NCI-H187 treated with DMSO at 0.1 percent for 48 hours (cell line): ENCODE measurements at places on chromosomes 1 and 21.

DNA sequence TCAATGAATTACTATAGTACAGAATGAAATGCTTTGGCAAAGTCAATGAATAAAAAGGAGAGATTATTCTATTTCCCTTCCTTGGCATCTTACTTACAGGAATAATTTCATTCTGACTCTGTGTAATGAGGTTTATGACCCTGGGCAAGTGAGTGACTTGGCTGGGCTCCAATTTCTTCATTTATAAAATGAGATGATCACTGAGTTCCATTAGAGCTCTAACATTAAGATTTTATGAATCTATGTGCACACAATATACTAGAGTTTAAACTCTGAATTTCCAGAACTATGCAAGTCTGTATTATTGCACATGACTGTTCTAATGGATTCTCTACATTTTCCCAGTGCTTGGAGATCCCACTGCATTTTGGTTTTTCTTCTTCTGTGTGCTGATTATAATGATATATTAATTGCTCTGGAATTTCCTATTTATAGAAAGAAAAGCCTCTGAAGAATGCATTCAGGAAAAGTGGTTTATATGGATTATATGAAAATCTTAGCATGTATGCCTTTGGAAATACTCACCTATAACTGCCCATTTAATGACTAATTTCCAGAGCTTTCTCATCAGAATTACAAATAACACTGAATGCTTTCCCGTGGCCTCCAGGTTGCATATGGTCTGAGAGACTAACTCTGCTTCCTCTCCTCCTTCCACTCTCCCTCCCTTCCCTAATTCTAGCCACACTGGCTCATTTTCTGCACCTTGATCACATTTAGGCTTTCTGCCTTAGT, 97.4 kb upstream of the CHRM3 start:
- no peak for DNase-seq

DNA sequence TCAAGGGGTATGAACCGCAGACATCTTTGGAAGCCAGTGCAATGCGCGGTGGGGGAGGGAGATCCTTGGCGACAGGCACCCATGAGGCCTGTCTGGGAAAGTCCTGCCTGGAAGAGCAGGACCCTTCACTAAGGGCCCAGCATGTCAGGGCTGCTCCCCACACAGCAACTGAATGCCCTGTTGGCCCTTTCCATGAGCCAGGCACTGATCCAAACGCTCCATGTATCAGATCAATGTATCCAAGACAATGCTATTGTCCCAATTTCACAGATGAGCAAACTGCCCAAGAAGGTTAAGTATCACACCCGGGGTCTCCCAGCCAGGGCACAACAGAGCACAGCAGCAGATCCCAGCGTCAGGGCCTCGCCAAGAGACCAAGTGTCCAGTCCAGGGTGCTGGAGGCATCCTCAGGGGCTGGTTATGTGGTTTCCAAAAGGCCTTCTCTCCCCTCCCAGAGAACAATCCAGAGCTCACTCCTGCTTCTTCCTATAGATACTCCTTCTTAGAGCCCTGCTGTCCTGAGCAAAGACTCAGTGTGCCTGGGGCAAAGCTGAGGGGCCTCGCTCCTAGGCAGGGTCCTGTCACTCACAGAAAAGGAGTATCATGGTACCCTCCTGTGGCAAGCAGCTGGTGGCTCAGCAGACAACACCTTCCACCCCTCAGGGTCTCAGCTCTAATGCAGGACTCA, 328.0 kb downstream of the NPHP4 start:
- DNase-seq, result no peak

- DNase-seq, result no peak
These were observed 101.5 kb downstream of the TENT5C start for GRCh38 chr1:117707371-117707770.

- no peak for DNase-seq
These were observed 19.4 kb downstream of the RGL1 start for GRCh38 chr1:183824291-183824690.

- DNase-seq, result no peak
These were observed 50.5 kb downstream of the PRKCZ start for GRCh38 chr1:2100780-2101108.

- no peak for DNase-seq
These were observed 61.8 kb upstream of the SOD1 start for GRCh38 chr21:31597683-31598082.

- peak; percentile 100 for DNase-seq
These were observed 504.7 kb downstream of the NUF2 start for GRCh38 chr1:163826500-163826899.

- peak; percentile 67 for DNase-seq
These were observed 45.6 kb downstream of the IL23R start for GRCh38 chr1:67211589-67212563.

DNA sequence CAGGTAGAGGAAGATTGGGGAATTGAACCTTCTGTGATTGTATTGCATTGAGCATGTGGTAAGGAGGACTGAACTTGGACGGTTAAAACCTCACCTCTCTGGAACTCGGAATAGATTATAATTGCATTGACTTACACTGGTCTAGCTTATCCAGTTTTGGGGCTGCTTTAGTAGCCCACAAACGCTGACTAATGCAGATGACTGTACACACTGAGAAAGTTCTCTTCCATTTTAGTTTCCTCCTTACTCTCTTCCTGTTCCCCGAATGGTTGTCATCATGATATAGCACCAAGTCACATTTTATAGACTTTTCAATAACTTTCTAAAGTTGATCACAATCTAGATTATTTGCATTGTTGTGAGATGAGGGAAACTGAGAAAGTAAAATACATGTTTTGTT, 78.2 kb downstream of the NFIA start:
- no peak for DNase-seq

- no peak for DNase-seq
These were observed 10.6 kb upstream of the OR2T33 start for GRCh38 chr1:248288391-248288790.

DNA sequence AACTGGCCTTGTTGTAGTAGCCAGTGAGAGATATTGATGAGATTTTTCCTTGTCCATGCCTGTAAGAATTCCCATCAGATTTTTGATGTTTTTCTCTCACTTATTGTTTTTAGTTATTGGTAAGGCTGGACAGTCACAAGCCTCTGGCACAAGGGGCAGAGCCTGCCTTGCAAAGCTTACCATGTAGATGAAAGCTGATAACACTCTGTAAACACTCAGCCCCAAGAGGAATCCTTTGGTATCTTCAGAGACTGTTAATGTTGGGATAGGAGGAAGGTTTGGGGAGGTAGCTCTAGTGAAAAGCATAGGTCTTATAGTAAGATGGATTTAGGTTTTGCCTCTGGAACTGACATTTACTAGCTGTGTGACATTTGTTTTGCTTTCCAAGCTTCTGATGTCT, 37.7 kb downstream of the MARK1 start:
- no peak for DNase-seq

- DNase-seq, result no peak
These were observed 378.7 kb downstream of the DISC1 start for GRCh38 chr1:232005300-232005699.

GRCh38 chr1:205920159-205920558, 23.1 kb downstream of the SLC26A9 start:
- DNase-seq, result peak; percentile 99

- DNase-seq, result no peak
These were observed 102.6 kb downstream of the SELENOF start for GRCh38 chr1:86811142-86811924.

GRCh38 chr1:181179279-181179986, 90.9 kb downstream of the IER5 start:
- DNase-seq, result peak; percentile 37

DNA sequence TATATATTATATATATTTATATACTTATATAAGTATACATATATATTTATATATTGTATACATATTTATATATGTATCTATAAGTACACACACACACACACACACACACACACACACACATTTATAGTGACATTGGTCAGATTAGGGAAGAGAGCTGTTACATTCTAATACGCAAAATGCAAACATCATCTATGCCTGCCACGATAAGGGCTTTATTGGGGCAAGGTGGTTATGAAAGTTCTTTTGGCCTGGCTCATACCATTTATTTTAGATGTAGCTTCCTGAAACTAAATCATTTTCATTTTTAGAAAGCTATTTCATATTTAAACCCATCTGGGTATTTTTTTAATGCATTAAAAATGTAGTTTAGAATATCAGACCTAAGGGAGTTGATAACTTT, 82.8 kb downstream of the MAST2 start:
- DNase-seq, result no peak

GRCh38 chr1:223662943-223663342, 2.6 kb downstream of the CAPN8 start:
- DNase-seq, result no peak

DNA sequence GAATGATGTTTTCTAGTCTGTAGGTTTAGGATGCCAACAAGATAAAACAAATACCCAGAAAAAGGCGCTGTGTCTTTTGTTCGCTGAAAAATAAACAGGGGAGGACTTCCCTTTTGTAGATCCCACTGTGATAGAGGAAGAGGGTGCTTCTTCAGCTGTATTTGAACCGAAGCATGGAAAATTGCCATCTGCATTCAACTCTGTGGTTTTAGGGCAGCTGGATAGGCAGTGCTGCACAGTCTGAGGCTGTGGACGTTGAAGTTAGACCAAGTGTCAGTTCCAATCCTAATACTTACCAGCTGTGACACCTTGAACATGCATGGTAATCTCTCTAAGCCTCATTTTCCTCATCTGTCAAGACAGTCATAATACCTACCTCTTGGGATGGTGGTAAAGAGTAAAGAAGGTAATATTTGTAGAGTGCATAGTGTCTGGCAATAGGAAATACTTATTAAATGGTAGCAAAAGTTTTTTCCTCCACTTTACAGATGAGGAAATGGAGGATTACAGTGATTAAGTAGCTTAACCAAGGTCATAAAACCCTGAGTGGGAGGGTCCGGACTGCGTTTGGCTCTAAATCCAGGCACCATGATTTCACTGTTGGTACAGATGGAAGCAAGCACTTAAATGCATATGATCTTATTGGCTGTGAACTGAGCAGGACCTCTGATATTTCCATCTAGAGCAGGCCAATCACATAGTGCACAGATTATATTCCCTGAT, 48.5 kb downstream of the UTP25 start:
- DNase-seq, result no peak

DNA sequence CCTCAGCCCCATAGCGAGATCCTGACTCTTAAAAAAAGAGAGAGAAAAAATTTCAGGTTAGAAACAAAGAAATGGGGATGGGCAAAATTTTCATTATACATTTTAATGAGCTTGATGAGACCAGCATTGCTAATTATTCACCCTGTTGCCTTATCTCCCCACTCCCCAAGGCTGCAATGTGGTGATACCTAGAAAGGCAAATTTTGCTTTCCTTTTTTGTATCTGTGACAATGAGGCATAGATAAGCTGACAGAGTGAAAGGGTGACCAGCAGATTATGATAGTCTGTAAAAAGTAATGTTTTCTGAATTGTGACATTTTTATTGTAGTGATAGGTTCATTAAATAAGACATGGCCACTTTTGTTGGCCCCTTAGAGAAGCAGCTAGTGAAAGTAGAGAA, 12.9 kb downstream of the SRRM1 start:
- no peak for DNase-seq

- DNase-seq, result no peak
These were observed 2.6 kb downstream of the RIMS3 start for GRCh38 chr1:40662864-40663263.

DNA sequence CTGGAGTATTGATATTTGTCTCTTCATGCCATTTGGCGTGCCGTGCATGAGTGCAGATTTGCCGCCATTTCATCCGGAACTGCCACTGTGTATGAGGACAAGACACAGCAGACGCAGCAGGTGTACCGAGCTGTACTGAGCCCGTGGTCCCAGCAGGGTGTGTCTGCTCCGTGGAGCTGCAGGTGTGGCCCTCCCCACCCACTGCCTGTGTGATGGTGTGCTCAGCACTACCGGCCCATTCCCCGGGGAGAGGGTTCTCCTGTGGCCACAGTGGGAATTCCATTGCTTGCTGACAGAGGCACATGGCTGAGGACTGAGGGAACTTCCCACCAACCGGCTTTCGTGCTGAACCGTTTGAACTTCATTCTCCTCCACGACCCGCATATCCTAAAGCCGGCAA, 34.3 kb upstream of the COL6A1 start:
- DNase-seq, result no peak

- no peak for DNase-seq
These were observed 30.2 kb downstream of the LDLRAP1 start for GRCh38 chr1:25573591-25573930.

GRCh38 chr1:189121941-189122340, 1355.7 kb downstream of the BRINP3 start:
- DNase-seq, result no peak

DNA sequence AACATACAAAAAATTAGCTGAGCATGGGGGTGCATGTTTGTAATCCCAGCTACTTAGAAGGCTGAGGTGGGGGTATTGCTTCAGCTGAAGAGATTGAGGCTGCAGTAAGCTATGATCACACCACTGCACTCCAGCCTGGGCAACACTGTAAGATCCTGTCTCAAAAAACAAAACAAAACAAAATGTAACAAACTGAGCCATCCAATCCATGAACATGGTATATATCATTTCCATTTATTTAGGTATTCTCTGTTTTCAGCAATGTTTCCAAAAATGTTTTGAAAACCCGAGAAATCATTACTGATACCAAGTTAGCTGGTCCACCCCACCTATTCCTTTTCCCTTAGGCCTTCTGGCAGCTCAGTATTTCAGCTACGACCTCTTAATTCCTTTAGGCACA, 18.4 kb downstream of the ATPAF1 start:
- DNase-seq, result no peak

DNA sequence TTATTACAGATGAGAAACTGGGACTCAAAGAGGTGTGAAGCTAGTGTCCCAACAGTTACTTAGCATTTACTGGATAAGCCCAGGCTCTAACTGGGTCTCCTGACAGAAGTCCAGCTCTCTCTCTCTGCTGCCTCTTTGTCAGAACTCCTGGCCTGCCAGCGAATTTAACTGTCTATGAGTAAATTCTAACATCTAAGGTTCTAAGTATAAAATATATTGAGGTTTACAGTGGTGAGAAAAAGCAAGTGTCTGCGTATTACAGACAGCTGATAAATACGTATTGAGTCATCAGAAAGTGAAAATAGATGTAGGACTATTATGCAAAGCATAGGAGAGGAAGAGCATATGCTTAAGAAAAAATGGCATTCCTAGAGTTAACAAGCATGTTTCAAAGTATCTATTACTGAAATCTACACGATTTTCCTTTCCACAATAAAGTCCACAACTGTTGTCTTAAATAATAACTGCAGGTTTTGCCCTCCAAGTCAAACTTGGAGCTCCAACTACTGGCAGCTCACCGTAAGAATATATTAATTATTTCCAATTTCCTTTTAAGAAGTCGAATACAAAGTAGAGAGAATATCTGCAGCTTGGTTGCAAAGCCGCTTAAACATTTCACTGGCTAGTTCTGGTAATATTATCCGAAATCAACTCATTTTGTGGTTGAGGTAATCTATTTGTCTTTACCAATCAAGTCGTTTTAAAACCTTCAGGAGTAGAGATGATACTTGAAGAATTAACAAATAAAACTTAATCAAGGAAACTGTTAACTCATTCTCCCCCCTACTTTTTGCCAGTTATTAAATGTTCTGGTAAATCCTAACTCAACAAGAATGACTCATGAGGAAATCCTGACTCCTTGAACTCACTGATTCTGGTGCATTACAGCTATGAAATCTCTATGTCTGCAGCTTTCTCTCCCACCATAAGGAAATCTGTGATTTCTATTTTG, 1.4 kb upstream of the RGS2 start:
- DNase-seq, result no peak
